ENCODE measurements at places on chromosomes 4 and X.
A peak's percentile ranks its signal among the peaks of the same experiment; 100 is the strongest.

GRCh38 chrX:37686369-37686995 lies 891 bp downstream of the XK start:
- no peak for DNase-seq

DNA sequence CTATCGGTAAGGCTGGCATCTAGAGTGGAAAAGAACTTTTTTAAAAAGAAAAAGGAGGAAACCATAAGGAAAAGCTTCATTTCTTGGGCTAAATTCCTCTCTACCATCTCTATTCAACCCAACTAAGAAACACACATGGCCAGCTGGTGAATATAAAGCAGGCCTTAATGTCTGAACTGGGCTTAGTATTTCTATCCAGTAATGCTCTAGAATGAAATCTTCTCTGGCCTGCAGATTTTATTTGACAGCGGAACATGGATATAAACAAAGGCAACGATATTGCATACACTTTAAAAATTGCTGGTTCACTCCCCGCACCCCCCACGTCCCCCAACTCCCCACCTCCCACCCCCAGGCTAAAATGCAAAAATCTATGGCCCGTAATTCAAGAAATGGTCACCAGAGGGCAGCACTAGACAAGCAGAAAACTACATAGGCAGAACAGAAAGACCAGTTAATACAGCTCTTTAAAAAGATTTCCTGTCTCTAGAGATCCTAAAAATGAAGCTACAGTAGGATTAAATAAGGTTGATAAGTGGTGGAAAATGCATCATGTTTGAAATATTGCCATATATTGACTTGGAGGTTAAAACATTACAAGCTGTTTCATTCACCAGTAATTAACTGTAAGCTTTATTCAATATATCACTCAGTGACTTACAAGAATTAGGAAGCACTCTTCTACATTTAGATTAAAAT lies 155.2 kb upstream of the GALNT7 start:
- DNase-seq = peak; percentile 33

DNA sequence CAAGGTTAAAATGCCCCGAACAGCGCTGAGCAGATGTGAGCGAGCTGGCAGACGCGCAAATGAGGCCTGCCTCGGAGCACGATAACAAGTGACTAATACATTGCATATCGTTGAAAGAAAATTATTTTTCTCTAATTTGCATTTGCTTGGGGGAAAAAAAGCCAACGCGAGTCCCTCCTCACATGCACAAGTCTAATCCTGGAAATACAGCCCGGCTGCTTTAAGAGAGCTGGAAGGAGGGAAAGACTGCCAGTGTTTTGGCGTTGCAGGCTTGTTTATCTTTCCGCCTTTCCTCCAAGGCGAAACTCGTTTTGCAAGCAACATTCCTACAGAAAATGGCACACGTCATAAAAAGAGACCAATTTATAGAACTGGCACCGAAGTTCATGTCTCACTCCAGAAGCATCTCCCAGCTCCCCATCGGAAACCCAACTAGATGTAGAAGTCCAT lies 12.6 kb downstream of the BCOR start:
- DNase-seq = peak; percentile 40

DNA sequence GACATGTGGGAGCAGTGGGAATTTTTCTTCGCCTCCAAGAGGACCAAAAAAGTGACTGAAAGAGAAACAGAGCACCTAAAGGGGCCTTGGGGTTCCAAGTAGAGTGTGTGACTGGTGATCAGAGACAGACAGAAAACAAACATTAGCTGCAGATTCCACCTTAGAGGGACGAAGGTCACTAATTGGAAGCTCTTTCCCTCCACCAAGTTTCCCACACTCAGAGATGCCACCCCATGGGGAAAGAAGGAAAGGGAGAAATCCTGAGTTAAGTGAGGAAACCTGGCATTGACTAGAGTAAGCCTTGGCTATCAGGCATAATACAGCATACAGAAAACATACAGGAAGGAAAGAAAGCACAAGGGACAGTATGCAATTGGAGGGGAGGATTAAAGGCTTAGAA lies 90.9 kb downstream of the HNRNPD start:
- DNase-seq = no peak

GRCh38 chr4:141810038-141810711 lies 173.8 kb downstream of the IL15 start:
- DNase-seq = peak; percentile 38

- no peak for DNase-seq
Measured at GRCh38 chr4:100162027-100162685, 28.1 kb downstream of the DDIT4L start.

DNA sequence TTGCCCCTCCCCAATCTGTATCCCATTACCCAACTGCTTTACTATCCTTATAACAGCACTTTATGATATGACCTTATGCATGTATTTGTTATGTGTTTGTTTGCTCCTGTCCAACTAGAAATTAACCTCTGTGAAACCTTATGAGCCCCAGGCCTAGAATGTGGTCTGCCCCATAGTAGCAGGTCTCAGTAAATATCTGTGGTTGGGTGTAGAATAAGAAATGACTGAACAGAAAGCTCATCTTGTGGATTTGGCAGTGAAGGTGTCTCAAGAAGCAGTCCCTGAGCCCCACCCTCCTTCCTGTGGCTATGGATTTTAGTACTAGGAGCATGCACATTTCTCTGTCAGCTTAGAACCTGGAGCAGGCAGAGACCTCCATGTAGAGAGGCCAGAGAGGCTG lies 229.0 kb upstream of the LCORL start:
- DNase-seq = no peak

DNA sequence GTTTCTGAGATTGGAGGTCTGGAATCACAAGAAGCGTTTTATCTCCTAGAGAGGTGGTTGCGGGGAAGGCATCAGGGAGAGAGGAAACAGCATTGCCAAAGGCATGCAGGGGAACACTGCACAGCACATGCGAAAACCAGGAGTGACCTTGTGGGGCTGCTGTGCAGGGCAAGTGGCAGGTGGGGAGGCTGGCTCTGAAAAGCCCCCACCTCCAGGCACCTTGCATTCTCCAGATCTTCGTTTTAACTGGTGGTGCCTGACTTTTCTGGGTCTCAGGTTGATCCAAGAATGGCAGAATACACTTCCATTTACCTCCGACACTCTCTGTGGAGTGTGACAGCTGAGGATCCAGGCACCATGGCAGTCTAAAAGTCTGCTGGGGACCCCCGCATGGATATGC lies 209.4 kb upstream of the LEF1 start:
- DNase-seq = no peak

DNA sequence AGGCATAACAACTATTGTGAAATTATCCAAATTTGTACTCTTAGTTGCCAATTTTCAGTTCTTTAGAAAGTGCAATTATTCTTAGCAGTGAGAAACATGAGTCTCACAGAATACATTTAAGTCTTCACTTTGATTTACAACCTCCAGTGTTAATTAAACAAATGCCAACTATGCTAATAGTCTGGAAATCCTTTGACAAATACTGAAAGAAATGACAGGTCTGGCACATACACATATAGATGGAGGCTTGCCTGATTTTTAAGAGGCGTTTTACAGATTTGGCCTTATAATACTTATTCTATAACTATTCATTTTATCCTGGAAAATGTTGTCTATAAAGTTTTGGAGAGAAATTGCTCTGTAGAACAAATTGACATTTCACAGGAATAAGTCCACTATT lies 320.1 kb downstream of the TRIML1 start:
- DNase-seq = no peak

GRCh38 chr4:80206521-80207171 lies 9.3 kb downstream of the PRDM8 start:
- DNase-seq = no peak

DNA sequence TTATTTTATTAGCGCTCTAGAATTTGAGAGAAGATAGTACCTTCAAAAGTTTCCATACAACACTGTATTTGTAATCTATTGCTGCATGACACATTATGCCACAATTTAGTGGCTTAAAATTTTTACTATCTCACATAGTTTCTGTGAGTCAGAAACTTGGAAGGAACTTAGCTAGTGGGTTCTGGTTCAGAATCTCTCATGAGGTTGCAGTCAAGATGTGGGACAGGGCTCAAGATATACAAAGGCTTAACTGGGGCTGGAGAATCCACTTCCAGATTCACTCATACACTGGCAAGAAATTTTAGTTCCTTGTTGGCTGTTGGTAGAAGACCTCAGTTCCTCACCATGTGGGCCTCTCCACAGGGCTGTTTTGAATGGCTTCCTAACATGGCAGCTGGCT lies 11.5 kb upstream of the C4orf54 start:
- DNase-seq = no peak

DNA sequence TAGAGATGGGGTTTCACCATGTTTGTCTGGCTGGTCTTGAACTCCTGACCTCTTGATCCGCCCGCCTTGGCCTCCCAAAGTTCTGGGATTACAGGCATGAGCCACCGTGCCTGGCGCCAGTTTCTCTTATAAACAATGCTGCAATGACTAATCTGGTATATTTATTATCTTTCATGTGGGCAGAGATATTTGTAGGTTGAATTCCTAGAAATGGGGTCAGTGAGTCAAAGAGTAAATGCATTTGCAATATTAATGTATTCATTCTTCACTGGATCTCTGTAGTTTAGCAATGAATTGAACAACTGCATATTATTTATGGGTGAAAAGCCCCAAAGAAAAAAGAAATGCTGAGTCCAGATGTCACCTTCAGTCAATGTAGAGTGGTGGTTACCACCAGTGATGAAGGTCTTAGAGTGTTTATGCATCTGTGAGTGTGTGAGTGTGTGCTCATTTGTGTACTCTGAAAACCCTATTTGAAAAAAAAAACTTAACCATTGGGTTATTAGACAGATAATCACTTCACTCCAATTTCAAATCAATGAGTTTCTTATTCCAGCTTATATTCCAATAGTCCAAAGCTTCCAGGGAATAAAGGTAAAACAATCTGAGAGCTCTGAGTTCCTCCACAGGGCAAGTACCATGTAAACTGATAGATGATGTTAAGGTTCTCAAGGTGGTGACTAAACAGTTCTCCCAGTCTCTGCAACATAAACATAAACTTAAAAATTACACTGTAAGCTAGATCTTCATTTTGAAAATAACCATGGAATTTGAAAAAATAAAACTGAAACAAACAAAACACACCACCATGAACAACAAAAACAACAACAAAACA lies 22.6 kb upstream of the CD38 start:
- no peak for DNase-seq

DNA sequence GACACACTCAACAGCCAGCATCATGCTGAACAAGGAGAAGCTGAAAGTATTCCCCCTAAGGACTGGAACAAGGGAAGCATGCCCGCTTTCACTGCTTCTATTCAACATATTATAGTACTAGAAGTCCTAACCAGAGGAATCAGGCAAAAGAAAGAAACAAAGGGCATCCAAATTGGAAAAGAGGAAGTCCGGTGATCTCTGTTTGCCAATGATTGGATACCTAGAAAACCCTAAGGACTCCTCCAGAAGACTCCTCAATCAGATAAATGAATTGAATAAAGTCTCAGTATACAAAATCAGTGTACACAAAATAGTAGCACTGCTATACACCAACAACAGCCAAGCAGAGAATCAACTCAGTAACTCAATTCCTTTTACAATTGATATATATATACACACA lies 44.8 kb downstream of the ARFIP1 start:
- no peak for DNase-seq

DNA sequence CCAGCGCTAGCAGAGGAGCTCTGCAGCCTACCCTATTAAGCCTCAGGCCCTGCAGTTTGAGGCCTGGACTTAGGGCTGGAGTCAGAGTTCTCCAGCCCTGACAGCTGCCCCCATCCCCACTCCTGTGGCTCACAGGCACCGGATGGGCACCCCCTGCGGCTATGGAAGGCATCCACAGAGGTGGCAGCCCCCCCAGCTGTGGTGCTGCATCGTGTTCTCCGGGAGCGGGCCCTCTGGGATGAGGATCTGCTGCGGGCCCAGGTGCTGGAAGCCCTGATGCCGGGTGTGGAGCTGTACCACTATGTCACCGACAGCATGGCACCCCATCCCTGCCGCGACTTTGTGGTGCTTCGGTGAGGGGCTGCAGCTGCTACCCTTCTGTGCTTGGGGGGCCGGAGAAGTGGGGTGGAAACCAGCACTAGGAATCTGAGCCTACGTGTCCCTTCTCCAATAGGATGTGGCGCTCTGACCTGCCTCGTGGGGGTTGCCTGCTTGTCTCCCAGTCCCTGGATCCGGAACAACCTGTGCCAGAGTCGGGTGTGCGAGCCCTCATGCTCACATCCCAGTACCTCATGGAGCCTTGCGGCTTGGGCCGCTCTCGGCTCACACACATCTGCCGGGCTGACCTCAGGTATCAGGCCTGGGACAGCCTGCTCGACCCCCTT lies 76.2 kb downstream of the STARD8 start:
- no peak for DNase-seq

DNA sequence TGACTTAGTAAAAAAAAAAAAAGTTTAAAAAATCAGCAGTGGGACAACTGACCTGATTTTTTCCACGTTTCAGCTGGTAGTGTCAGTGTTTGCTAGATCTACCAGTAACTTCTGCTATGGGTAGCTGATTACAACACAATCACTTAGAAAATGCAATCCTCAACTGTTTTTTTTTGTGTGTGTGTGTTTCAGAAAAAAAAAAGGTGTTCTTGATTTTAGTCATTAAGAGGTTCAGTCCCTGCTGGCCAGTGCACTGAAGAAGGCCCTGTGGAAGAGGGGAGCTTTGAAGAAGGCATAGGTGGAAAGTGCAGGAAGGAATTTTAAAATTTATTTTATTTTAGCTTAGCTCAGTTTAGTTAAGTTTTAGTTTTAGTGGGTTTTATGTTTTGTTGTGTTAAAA lies 46.9 kb downstream of the SH2D1A start:
- DNase-seq = no peak

- DNase-seq = peak; percentile 68
Measured at GRCh38 chr4:106502106-106502699, 133.6 kb upstream of the GIMD1 start.

DNA sequence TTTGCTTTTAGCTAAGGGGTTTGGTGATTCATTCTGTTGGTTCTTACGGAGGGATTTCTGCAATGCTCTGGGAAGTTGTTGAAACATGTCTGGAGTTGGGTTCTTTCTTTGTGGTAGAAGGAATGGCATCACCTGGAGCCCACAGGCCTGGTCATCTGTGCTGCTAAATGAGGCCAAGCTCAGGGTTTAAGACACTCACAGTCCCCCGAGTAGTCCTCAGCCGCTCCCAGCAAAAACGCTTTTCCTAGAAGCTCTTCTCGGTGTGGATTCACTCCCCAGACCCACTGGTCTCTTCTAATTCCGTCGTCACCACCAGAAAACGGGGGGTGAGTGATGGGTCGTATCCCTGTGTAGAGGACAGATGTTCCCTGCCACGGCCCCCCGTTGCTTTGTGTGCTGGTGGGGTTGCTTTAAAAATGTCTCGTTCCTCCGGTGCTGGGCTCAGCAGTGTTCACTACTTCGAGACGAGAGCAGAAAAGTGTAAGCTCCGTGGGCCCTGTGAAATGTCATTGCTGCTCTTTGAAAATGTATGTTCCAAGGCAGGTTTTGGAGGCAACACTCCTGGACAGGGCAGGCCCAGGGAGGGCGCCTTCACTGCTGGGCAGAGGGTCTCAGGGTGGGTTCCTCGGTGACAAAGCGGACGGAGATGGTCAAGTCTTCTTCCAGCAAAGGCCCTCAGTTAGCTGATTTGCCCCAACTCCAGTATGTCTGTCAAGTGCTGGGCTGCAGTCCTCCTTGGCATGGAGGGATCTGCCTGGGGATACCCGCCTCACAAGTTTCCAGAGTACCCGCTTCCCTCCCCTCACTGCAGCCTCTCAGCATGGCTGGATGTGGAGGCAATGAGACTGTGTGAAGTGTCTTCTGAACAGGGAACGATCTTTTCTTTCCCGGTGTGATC lies 37.3 kb downstream of the PSAPL1 start:
- peak; percentile 34 for DNase-seq

All from fibroblast of skin of abdomen (primary cell).